ENCODE measurements at places on chromosomes 5 and 9.

GRCh38 chr9:30039712-30040111, 2344.7 kb upstream of the ACO1 start:
- DNase-seq, result no peak

- no peak for DNase-seq
Measured at GRCh38 chr9:13431222-13431536, 151.7 kb upstream of the MPDZ start.

DNA sequence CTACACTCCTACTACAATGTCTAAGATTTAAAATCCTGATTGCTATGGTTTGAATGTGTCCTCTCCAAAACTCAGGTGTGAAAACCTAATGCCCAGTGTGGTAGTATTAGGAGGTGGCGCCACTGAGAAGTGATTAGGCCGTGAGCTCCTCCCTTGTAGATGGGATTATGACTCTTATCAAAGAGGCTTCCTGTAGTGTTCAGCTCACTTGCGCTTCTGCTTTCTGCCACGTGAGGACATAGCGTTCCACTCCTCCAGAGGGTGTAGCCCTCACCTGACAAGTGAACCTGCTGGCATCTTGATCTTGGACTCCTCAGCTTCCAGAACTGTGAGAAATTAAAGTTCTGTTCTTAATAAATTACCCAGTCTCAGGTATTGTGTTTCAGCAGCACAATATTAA, 33.0 kb upstream of the WHRN start:
- DNase-seq, result no peak

- DNase-seq, result no peak
Measured at GRCh38 chr5:169354263-169354662, 53.3 kb upstream of the SLIT3 start.

DNA sequence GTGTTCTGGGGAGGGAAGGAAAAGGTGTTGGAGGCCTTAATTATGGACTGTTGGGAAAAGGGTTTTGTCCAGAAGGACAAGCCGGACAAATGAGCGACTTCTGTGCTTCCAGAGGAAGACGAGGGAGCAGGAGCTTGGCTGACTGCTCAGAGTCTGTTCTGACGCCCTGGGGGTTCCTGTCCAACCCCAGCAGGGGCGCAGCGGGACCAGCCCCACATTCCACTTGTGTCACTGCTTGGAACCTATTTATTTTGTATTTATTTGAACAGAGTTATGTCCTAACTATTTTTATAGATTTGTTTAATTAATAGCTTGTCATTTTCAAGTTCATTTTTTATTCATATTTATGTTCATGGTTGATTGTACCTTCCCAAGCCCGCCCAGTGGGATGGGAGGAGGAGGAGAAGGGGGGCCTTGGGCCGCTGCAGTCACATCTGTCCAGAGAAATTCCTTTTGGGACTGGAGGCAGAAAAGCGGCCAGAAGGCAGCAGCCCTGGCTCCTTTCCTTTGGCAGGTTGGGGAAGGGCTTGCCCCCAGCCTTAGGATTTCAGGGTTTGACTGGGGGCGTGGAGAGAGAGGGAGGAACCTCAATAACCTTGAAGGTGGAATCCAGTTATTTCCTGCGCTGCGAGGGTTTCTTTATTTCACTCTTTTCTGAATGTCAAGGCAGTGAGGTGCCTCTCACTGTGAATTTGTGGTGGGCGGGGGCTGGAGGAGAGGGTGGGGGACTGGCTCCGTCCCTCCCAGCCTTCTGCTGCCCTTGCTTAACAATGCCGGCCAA, 19.1 kb downstream of the PTGES2 start:
- DNase-seq, result no peak

DNA sequence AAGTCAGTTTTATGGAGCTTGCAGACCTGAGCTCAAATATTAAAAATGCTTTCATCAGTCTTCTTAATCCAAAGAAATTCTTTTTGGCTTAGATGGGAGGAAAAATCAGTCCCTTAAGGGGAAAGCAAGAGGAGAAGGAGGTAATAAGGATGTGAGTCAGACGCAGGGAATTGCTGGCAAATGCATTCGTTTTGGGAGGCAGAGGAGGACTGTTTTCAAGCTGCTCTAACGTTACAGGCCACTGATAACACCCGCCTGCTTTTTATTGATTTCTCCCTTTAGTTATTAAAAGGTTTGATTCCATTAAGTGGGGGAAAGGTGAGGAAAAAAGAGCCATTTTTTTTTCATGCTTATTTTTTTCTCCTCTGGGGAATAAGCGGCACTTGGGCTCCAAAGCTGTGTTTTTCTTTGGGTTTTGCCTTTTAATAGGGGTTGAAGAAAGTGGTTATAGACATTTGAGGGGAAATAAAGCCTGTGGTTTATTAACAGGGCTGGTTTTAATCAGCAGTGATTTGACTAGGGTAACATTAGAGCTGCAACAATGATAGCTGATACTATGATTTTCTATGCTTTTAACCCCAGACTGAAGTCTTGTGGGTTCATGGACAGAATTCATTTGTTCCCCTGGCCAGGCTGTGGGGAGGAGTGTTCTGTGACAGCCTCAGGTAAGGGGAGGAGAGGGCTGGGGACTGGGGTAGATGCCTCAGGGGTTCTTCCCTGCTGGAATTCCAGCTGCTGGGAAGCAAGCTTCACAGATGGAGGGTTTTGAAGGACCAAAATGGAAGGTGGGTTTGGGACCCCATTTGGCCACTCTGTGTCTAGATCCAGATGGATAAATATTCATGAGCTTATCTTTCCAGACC, 225.2 kb downstream of the GAS1 start:
- no peak for DNase-seq

DNA sequence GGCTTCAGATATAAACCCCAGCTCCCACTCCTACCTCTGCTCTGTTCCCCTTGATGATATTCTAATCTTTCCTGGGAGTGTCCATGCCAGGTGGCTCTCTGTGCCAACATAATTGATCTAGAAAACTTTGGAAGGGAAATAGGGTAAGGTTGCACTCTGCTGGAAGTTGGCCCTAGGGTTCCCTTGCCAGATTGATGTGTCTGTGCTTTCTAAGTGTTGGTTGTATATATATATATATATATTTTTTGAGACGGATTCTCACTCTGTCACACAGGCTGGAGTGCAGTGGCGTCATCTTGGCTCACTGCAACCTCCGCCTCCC, 23.6 kb downstream of the ACTL7B start:
- no peak for DNase-seq

DNA sequence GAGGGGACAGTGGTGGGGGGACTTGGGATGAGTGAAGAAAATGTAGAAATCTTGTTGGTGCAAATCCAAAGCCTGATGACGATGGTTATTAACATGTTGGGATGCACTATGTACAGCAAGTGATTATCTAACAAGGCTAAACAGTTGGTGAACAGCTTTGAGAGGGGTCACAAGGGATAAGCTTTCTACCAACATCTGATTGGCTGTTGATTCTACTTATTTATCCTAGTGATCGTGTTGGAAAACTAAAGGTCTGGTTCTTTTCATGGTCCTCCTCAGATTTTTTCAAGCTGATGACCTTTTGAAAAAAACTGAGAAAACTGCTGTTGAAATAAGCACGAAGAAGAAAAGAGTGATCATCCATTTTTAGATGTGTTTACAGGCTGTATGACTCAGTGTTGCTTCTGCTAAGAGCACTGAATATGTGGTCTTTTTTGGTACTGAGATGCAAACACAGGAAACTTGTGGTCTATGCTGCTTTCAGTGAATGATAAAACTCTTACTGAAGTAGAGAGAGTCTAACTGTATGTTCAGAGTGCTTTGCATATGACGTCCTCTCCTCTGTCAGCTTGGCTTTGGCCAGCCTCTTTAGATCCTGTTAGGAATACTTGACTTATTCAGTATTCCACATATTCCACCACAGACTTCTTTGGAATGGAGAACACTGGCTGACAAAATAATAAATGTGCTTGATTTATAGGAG, 174.8 kb downstream of the SLF1 start:
- DNase-seq, result no peak

DNA sequence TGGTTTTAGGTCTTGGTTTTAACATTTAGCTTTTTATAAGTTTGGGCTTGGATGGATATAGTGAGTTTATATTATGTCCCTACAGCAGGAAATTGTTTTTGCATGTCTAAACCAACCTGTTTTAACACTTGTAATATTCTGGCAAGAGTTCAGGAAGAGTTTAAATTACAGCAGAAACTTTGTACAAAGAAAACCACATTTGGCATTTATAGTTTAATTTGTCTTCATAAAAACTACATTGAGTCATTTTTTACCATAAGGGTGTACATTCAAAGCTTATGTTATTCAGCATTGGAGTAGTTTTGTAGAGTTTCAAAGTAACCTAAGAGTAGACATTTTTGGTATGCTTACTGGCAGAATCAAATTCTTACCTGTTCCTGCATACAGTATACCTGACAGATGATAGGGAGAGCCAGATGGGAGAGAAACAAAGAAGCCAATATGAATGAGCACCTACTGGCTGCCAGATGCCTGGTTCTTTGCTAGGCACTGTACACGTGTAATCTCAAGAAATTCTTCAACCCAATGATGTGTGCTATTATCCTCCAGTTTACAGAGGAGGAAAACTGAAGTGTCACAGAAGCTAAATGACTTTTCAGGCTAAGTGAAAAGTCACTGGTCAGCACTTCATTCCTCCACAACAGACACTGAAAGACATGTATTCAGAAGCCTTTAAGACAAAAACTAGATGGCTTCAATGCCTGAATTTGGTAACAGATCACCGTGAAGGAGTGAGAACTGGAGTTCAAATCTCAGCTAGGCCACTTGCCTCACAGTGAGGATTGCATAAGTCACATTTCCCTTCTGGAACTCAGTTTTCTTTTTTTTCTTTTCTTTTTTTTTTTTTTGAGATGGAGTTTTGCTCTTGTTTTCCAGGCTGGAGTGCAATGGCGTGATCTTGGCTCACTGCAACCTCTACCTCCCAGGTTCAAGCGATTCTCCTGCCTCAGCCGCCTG, 25.9 kb upstream of the ECM2 start:
- no peak for DNase-seq

DNA sequence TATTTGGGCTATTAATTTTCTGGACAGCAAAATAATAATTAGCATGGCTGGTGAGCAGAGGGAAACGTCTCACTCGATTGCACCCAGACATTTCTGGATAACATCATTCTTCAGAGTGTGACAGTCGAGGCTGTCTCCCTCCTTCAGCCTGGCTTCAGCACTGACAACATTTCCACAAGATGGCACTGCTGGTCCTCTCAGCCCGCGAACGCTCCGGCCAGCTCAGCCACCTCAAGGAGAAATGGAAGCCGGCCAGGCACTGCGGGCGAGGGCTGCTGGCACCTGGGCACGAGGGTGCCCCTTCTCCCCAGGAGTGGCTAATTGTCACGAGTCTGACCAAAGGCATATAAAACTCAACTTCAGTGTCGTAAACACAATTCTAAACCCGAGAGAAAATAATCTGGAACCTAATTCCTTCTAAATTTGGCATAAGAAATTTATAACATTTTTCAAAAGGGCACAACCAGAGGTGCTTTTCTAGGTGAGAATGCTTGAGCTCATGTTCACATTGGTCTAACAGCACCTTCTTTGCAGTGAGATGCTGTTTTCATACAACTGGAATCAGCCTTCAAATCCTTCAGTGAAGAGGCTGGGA, 65.9 kb downstream of the DAP start:
- no peak for DNase-seq

DNA sequence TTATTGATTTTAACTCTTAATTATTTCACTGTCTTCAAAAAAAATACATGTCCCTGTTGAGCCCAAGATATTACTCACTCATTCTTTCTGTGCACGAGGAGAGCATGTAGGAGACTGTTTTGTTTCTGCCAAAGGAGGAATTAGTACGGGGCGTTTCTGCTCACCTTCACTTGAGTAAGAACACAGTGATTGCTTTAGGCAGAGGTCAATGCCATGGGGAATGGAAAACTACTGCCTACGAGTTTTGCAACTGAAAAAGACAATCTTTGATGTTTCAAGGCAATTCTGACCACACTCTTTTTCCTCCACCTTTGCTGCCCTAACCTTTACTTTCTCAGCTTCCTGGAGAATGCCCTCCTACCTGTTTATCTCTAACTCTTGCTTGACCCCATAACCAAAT, 109.4 kb downstream of the CCDC192 start:
- DNase-seq, result no peak

GRCh38 chr9:6132650-6133049, 83.0 kb upstream of the IL33 start:
- DNase-seq, result no peak

DNA sequence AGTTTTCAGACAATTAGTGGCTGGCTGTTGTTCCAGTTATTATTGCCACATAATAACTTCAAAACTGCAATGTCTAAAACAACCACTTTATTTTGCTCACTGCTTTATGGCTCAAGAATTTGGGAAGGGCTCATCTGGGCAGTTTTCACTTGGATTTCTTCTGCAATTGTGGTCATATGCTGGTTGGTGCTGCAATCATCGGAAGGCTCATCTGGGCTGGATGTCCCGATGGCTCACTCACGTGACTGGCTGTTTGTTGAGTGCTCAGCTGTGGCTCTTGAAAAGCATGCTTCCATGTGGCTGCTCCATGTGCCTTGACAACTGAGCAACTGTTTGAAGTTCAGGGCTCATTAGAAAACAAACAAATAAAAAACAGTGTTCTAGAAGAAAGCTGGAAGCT, 1032.5 kb downstream of the DTWD2 start:
- no peak for DNase-seq

- no peak for DNase-seq
Measured at GRCh38 chr5:20683241-20683940, 695.4 kb upstream of the CDH18 start.

- DNase-seq, result no peak
Measured at GRCh38 chr5:141807732-141808131, 70.5 kb downstream of the PCDH1 start.

DNA sequence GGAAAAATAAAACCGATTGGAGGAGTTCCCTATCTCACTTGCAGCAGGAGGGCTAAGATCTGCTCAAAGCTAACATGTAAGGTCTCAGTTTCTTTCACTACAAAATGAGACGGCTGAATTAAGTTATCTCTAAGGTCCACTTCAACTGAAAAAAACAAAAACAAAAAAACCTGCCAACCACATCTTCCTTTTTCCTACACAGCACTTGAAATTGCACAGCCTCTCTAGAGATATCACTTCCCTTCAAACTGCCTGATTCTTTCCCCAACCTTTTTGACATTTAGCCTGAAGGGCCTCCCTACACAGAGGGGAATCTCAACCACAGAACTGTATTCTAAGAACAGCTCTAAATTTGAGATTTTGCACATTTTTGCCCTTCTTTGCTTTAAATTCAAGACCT, 227.9 kb upstream of the TARS1 start:
- DNase-seq, result no peak
